NCI-H1048 (cell line): ENCODE measurements at places on chromosomes 16 and 17.

DNA sequence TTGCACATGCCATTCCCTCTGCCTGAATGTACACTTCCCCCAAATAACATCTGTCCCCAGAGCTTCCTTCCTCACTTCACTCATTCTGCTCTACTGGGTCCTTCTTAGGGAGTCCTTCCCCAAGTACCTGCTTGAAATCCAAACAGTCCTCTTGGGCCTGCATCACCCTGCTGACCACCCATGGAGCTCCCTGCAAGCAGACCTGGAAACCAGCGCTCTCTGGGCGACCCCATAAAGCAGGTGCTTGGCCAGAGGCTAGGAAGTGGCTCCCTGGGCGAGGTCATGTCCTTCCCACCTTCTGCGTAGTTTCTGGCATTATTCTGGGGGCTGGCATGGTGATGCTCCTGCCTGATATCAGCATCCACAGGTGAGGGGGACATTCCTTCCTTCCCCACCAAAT lies 12.2 kb upstream of the NTN1 start:
- no peak for DNase-seq

GRCh38 chr16:70663524-70664324 lies 17.4 kb downstream of the IL34 start:
- no peak for DNase-seq

GRCh38 chr17:7774055-7774521 lies 56.5 kb downstream of the DNAH2 start:
- DNase-seq: no peak

GRCh38 chr16:10850478-10850850 lies 26.5 kb upstream of the CIITA start:
- no peak for DNase-seq

GRCh38 chr17:43720311-43721060 lies 38.1 kb downstream of the SOST start:
- no peak for DNase-seq

GRCh38 chr17:64218066-64218465 lies 45.0 kb downstream of the TEX2 start:
- no peak for DNase-seq

DNA sequence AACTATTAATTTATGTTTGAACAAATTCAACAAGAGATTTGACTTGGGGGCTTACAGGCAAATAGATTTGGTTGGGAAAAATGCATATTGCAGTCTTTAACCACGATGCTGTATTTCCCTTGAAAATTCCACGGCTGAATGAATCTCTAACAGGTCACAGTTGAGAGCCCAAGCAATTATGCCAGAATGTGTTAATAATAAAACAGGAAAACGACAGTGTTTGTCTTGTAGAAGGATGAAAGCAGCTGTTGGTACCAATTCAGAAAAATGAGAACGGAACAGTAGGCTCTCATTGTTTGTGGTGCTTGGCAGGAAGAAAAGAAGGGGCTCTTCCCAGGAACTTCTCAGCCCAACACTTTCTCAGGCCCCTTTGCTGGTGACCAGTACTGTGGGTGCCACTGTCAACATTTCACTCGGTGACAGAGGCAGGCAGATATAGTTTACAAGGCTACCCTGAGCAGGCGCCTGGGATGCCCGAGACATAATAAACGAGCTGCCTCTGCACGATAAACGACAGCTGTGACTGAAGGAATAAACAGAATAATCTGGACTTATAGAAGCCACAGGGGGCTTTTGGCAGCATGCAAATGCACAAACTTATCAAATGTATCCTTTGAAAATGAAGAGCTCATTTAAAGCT lies 387.1 kb downstream of the HS3ST4 start:
- no peak for DNase-seq

DNA sequence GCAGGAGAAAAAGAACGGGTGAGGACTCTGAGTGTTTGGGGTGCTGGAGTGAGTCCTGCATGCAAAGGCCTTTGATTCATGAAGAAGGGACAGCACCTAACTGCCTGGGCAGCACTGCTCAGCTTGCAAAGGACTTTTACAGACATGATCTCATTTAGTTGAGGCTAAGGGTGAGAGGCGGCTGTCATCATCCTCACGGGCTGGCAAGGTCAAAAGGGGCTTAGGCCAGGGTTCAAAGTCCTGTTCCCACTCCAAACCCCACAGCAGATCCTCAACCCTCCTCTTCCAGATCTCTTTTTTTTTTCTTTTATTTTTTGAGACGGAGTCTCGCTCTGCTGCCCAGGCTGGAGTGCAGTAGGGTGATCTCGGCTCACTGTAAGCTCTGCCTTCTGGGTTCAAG lies 4.8 kb downstream of the RHBDF2 start:
- no peak for DNase-seq

GRCh38 chr17:28487881-28488532 lies 14.6 kb downstream of the SLC13A2 start:
- no peak for DNase-seq

DNA sequence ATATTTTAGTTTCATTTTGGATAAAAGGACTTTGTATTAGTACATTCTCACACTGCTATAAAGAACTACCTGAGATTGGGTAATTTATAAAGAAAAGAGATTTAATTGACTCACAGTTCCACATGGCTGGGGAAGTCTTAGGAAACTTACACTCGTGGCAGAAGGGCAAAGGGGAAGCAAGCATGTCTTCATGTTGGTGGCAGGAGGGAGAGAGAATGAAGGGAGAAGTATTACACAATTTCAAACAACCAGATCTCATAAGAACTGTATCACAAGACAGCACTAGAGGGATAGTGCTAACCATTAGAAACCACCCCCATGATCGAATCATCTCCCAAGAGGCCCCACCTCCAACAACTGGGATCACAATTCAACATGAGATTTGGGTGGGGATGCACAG lies 142.9 kb downstream of the USP31 start:
- DNase-seq: no peak
